ENCODE measurements at places on chromosomes 16 and 17.

DNA sequence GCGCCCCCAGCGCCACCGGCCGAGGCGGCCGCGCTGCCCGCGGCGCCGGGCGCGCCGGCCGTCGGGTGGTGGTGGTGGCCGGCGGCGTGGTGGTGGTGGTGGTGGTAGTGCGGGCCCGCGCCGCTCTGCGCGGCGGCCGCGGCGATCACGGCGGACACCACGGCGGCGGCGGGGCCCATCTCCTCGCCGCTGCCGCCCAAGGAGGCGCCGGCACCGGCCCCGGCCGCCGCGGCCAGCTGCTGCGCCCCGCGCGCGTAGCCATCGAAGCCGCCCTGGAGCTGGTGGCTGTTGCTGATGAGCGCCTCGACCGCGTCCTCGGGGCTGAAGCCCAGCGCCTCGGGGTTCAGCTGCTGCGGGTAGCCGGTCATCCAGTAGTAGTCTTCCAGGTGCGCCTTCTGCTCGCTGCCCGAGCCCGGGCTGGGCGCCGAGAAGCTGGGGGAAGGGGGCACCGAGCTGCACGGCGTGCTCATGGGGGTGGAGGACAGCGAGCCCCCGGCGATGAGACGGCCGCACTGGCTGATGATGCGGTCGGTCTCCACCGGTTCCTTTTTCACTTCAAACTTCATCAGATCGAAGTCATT, 1.2 kb downstream of the MAF start:
- no peaks in the 10 kb centered on the region for H3K36me3 ChIP-seq
- H3K27ac ChIP-seq: peak overlapping the region; percentile 87
- DNase-seq: no peak
- H3K27me3 ChIP-seq: peaks cover 42% of the 10 kb centered on the region
- peaks cover 28% of the 10 kb centered on the region for H3K4me1 ChIP-seq

DNA sequence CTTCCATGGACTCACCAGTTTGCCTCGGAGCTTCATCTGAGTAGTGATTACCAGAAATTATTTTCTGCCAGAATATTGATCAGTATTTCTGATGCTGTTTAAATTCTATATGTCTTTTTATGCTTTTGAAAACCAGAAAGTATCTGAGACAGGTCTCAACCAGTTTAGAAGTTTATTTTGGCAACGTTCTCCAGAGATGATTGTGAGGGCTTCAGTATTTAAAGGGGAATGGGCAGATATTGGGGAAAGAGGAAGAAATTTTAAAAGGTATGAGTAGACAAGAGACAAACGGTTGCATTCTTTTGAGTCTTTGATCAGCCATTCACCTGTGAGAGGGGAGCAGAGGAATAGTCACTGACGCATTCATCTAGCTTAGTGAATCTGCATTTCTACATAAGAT, 44.4 kb upstream of the ABCC11 start:
- H3K4me1 ChIP-seq: peaks cover 4% of the 10 kb centered on the region
- no peaks in the 10 kb centered on the region for H3K27me3 ChIP-seq
- no peak for DNase-seq
- peaks cover 63% of the 10 kb centered on the region for H3K36me3 ChIP-seq
- no peak overlapping the region for H3K4me3 ChIP-seq

- DNase-seq: no peak
- H3K4me1 ChIP-seq: no peaks in the 10 kb centered on the region
- no peak overlapping the region for H3K27ac ChIP-seq
- H3K36me3 ChIP-seq: no peaks in the 10 kb centered on the region
- H3K4me3 ChIP-seq: no peak overlapping the region
- no peaks in the 10 kb centered on the region for H3K27me3 ChIP-seq
Observed at GRCh38 chr17:5870231-5870953, 199.8 kb upstream of the WSCD1 start.

DNA sequence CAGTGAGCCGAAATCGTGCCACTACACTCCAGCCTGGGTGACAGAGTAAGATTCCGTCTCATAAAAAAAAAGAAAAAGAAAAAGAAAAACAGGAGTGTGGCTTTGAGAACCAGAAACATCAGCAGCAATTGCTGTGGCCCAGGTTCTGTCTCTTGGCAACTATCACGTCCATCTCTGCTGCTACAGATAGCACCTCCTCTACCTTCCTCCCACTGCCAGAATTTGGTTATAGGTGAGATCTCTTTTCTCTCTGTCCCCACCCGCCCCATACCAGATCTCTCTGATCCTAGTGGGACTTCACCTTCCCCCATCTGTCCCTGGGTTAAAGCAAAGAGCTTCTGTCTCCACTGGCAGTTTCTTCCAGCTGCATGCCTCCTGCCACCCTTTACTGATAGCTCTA, 3.1 kb downstream of the TLCD2 start:
- H3K4me1 ChIP-seq: peaks cover 37% of the 10 kb centered on the region
- no peaks in the 10 kb centered on the region for H3K27me3 ChIP-seq
- no peak for DNase-seq
- H3K4me3 ChIP-seq: no peak overlapping the region
- H3K36me3 ChIP-seq: peaks cover 20% of the 10 kb centered on the region

DNA sequence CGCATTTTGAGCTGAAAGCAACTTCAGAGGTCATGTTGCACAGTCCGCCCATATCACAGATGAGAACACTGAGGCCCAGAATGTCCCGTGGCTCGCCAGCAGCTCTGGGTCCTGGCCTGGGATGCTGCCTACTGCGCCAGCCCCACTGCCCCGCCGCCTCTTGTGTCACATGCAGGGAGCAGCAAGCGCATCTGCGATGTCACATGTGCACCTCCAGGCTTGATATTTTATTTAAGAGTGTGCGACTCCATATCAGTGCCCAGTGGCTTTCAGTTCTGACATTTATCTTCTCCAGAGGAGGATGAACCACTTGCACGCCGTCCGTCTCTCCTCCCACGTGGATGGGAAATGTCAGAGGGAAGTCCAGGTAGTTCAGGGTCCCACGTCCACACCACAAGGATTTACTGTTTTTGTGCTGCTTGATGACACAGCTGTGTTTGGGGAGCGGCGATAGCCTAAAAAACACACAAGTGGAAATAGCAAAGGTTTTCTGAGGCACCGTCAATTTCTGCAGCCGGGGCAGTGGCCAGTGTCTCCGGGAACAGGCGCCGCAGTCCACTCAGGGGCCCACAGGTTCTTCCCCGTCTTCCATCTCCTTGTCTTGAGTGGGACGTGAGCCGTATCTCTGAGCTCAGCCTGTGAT, 7.0 kb upstream of the RBFOX3 start:
- H3K4me3 ChIP-seq: no peak overlapping the region
- DNase-seq: peak; percentile 4
- H3K36me3 ChIP-seq: no peaks in the 10 kb centered on the region

DNA sequence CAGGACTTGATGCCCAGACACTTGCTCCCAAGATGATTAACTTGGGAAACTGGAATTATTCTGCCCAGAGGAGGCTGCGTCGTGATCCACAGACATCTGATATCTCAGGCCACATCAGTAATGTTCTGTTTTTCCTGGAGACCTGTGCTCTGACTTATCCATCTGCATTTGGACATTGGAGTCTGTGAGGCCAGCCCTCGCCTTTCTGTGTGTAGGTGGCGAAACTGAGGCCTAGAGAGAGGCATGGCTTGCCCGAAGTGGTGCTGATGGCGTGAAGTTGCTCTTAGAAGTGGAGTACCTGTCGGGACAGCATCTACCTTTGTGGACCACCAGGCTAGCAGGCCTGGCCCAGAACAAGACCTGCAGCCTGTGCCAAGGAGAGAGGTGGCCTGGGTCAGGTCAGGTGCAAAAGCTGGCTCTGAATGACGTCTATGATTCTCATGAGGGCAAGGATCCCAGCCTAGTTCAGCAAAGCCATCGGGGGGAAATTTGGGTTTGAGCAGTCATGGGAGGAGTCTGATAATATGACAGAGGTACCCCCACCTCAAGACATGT, 186.8 kb upstream of the ZNF469 start:
- no peak overlapping the region for H3K4me3 ChIP-seq
- no peak overlapping the region for H3K27ac ChIP-seq
- peaks cover 8% of the 10 kb centered on the region for H3K27me3 ChIP-seq
- no peak for DNase-seq
- H3K4me1 ChIP-seq: peaks cover 2% of the 10 kb centered on the region
- no peaks in the 10 kb centered on the region for H3K36me3 ChIP-seq

DNA sequence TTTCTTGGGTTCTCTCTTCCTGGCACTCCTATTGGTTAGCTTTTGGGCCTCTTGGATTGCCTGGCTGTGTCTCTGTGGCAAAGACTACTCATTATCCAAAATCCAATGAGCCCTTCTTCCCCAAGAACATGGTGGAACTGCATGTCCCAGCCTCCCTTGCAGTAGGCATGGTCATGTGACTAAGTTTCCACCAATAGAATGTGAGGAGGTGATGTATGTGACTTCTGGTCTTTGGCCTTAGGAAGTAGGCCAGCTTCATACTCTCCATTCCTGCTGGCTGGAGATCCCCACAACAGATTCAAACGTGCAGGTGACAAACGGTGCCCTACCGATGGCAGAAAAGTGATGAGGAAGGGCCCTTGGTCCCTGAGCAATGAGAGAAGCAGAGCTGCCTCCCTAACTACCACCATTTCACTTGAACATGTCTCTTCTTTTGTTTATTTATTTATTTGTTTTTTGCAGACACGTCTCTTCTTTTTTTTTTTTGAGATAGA, 17.3 kb upstream of the SPN start:
- H3K27me3 ChIP-seq: no peaks in the 10 kb centered on the region
- no peak overlapping the region for H3K4me3 ChIP-seq
- H3K27ac ChIP-seq: no peak overlapping the region
- no peak for DNase-seq

- DNase-seq: no peak
- H3K4me1 ChIP-seq: no peaks in the 10 kb centered on the region
- peak overlapping the region; percentile 83 for H3K27ac ChIP-seq
- H3K27me3 ChIP-seq: no peaks in the 10 kb centered on the region
- peak overlapping the region; percentile 8 for H3K4me3 ChIP-seq
- peaks cover 8% of the 10 kb centered on the region for H3K36me3 ChIP-seq
Observed at GRCh38 chr17:31373150-31374093, 18.1 kb upstream of the RAB11FIP4 start.

DNA sequence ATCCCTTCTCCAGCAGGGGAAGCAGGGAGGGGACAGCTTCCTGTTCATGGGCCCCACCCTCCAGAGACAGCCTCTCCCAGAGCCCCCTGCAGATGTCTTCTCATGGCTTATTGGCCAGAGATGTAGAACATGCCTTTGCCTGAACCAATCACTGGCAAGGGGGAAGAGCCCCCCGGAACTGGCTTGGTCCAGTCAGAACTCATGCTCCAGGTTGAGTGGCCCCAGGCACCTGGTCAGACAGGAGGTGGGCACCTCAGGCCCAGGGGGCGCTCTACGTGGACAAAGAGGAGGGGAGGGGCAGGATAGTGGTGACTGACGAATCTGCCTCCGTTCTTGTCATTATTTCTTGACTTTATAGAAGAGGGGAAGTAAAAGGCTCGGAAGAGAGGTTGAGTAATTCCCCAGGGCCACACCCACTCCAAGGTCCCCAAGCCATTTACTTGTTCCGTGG, 23.6 kb downstream of the RAB11FIP4 start:
- no peaks in the 10 kb centered on the region for H3K27me3 ChIP-seq
- H3K36me3 ChIP-seq: no peaks in the 10 kb centered on the region
- no peak overlapping the region for H3K27ac ChIP-seq
- H3K4me3 ChIP-seq: no peak overlapping the region
- H3K4me1 ChIP-seq: no peaks in the 10 kb centered on the region

GRCh38 chr16:68234188-68235107, 1.5 kb downstream of the ESRP2 start:
- H3K4me1 ChIP-seq: peaks cover 43% of the 10 kb centered on the region
- peak overlapping the region; percentile 59 for H3K4me3 ChIP-seq
- peaks cover 24% of the 10 kb centered on the region for H3K27me3 ChIP-seq
- DNase-seq: peak; percentile 89
- peak overlapping the region; percentile 75 for H3K27ac ChIP-seq

DNA sequence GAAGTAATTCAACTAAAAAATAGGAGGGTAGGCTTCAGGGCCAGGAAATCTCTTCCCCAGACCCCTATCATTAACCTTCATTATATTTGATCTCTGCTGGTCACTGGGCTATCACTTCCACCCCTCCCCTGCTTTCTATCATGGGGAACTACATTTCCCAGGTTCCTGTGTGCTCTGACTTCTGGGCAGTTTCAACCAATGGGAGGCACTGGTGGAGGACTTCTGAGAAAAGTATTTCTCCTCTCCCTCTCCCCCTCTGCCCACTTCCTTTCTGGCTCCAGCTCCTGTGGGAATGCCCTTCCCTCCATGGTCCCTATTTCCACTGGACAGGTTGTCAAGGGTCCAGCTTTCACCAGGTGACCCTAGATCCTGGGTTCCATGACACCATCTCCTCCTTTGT, 364.4 kb downstream of the C16orf95 start:
- H3K27me3 ChIP-seq: no peaks in the 10 kb centered on the region
- no peak for DNase-seq
- H3K4me3 ChIP-seq: no peak overlapping the region

DNA sequence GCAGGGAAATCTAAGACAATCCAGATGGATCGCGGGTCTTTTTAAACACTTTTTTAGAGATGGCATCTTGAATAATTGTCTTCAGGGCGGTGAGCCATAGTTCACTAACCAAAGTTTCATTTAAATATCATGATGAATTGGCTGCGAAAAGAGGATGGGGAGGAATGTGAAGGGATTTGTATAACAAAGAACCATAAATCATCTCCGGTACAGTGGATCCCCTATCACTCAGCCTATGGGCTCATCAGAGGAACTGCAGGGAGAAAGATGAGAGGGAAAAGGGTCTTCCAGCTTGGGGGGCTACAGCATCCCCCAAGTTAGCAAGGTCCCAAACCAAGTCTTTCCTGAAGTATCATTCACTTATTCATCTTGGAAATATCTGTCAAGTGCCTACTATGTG, 16.7 kb upstream of the DDX52 start:
- no peaks in the 10 kb centered on the region for H3K27me3 ChIP-seq
- H3K4me3 ChIP-seq: no peak overlapping the region

GRCh38 chr16:62755938-62756337, 719.7 kb upstream of the CDH8 start:
- no peaks in the 10 kb centered on the region for H3K36me3 ChIP-seq
- DNase-seq: no peak
- H3K4me1 ChIP-seq: no peaks in the 10 kb centered on the region
- H3K27ac ChIP-seq: no peak overlapping the region

DNA sequence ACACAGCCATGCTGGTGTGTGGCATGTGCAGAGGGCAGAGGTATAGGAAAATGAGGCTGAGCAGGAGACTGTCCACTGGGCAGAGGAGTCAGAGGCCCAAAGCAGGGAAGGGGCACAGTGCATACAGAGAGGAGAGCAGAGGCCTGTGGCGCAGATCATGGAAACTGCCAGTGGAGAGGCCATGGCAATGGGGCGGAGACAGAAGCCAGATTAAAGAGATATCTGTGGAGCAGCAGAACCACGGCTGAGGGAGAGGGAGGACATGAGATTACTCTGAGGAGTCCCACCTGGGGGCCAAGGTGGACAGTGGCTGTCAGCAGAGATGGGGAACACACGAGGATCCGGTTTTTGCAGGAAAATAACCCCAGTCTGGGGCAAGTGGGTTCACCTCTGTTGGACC, 43.3 kb downstream of the RANBP10 start:
- H3K36me3 ChIP-seq: peaks cover 18% of the 10 kb centered on the region
- no peaks in the 10 kb centered on the region for H3K27me3 ChIP-seq
- no peak overlapping the region for H3K27ac ChIP-seq
- H3K4me3 ChIP-seq: no peak overlapping the region

All from left lung (tissue), 14 donors.